MCF 10A (cell line): ENCODE measurements at places on chromosomes 4 and X.

DNA sequence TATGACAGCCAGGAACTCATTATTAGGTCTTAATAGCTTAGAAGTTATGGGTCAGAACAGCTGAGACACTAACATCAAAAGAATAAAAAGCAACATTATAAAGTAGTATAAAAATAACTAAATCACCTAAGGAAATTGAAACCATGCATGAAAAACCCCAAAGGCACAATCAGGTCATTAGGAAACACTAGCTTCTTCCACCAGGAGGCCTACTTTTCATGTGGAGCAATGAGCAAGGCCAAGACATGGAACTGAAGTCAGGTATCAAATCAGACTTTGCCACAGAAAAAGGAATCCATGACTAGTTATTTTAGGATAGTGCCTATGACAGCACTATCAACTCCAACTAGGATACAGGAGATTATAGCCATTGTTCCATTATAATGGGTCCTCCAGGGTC lies 7.9 kb downstream of the HUWE1 start:
- H3K4me3 ChIP-seq: no peak overlapping the region
- peaks cover 74% of the 10 kb centered on the region for H3K27me3 ChIP-seq
- DNase-seq: peak; percentile 40
- H3K4me1 ChIP-seq: peaks cover 6% of the 10 kb centered on the region
- H3K27ac ChIP-seq: no peak overlapping the region

GRCh38 chr4:74123065-74123728 lies 24.2 kb upstream of the CXCL2 start:
- no peak overlapping the region for H3K27ac ChIP-seq
- peak; percentile 87 for DNase-seq
- peaks cover 23% of the 10 kb centered on the region for H3K4me1 ChIP-seq
- no peaks in the 10 kb centered on the region for H3K27me3 ChIP-seq
- H3K4me3 ChIP-seq: no peak overlapping the region
- peaks cover 60% of the 10 kb centered on the region for H3K36me3 ChIP-seq

DNA sequence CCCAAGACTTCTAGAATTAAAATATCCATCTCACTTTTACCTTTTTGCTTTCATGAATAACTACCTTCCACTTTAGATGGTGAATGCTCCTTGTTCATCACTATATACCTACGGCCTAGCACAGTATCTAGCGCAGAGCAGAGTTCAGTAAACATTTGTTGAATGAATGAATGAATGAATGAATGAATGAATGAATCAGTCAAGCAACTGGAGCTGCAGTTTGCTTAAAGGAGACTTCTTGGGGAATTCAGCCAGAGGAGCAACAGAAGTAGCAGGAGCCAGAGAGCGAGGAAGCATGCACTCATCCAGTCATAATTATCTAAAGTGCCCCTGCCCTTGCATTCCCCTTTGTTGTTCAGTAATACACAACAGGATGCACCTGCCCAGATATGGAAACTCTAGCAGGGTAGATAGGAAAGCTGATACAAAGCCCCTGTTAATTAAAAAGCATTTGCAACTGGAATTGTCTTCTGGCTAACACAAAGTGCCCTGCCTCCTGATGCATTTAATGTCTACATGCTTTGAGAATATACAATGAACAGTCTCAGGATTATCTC lies 103.0 kb upstream of the MBNL3 start:
- no peak overlapping the region for H3K4me3 ChIP-seq
- no peaks in the 10 kb centered on the region for H3K36me3 ChIP-seq
- H3K27ac ChIP-seq: no peak overlapping the region
- H3K4me1 ChIP-seq: no peaks in the 10 kb centered on the region
- H3K27me3 ChIP-seq: peaks cover 73% of the 10 kb centered on the region
- no peak for DNase-seq

DNA sequence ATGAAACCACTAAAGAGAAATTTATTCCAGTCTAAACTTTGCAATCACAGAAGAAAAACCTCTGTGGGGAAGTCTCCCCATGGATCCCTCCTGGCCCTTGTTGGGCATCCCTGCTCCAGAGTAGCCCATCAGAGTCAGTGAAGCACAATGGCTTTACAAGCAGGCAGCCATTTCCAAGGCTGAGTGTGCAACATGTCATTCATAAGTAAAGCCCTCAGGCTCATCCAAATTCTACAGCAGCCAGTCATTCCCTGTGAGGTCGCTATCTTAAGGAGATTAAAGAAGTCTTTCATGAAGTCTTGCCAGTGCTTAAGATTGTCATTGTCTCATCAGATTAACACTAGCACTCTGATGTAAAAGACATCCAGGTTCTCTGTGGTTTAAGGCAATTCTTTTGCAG lies 17.0 kb upstream of the MAPK10 start:
- H3K27ac ChIP-seq: no peak overlapping the region
- no peak for DNase-seq
- H3K36me3 ChIP-seq: no peaks in the 10 kb centered on the region
- H3K4me3 ChIP-seq: no peak overlapping the region
